T follicular helper cell (primary cell): ENCODE measurements at places on chromosomes 13 and 19.

- no peak for DNase-seq
Measured at GRCh38 chr13:73521290-73521624, 462.5 kb downstream of the KLF5 start.

GRCh38 chr19:55676889-55677505, 2.0 kb downstream of the EPN1 start:
- no peak for DNase-seq

DNA sequence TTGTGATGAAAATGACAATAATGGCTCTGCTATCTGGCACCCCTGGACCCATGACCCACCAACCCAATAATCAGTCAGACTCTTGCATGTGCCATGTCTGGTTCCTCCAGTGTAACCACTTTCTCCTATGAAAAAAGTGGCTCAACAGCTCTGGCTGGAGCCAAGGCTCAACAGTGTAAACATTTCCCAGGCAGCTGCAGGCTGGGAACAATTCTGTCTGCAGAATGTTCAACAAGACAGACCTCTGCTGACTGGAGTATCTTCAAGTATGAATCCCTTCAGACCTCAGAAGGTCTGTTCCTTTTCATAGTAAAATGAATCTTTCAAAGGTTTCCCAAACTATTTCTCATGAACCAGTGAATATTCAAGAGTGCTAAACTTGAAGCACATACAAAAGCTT, 410.1 kb upstream of the HTR2A start:
- DNase-seq: no peak

- DNase-seq: no peak
Measured at GRCh38 chr13:108212886-108213285, 2.5 kb downstream of the LIG4 start.

GRCh38 chr13:53821632-53822031, 793.0 kb downstream of the OLFM4 start:
- DNase-seq: no peak

DNA sequence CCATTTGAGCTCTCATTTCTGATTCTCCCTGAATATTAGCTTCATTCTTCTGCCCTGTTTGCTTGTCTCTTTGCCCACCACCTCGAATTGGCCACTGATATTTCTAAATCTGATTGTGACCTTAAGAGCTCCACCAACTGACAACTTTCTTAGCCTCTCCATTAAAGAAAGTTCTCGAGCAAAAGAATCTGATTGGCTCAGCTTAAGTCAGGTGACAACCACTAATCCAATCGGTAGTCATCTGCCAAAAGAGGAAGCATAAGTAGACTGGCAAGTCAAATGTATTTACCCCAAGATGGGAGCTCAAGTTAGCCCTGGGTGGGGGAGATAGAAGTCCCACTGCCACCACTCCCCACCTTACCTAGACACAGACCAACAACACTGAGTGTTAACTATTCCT, 41.5 kb downstream of the NOTCH3 start:
- no peak for DNase-seq

- no peak for DNase-seq
Measured at GRCh38 chr13:77150651-77151050, 123.7 kb upstream of the FBXL3 start.

- no peak for DNase-seq
Measured at GRCh38 chr19:35027851-35028599, 2.2 kb upstream of the SCN1B start.

GRCh38 chr19:40662925-40663694, 27.3 kb downstream of the NUMBL start:
- peak; percentile 89 for DNase-seq

DNA sequence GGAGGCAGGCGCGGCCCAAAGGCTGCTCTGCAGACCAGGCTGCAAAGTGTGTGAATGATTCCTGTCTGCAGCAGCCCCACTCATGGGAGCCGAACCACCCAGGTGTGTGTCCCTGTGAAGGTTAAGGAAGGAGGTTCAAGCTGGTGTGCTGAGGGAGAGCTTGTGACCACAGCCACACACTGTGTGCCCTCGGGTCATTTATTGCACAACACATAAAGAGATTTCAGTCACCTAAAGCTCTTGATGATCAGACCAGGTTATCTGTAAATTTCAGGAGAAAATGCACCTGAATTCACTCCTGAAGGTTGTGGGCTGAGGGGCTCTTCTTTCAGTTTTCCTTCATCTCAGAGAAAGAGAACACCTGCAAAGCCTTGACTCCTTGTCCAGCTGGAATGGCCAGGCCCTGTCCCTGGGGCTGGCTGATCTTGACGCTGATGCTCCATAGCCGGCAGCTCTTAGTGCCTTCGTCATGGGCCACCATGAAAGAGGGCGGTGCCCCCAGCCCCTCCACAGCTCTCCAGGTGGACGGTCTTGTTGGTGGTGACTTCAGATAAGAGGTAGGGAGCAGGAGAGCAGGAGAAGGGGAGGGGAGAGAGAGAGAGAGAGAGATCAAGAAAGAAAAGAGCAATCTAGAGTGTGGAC, 110.8 kb upstream of the C1QTNF9B start:
- no peak for DNase-seq

GRCh38 chr19:44635581-44636438, 7.9 kb upstream of the PVR start:
- no peak for DNase-seq

DNA sequence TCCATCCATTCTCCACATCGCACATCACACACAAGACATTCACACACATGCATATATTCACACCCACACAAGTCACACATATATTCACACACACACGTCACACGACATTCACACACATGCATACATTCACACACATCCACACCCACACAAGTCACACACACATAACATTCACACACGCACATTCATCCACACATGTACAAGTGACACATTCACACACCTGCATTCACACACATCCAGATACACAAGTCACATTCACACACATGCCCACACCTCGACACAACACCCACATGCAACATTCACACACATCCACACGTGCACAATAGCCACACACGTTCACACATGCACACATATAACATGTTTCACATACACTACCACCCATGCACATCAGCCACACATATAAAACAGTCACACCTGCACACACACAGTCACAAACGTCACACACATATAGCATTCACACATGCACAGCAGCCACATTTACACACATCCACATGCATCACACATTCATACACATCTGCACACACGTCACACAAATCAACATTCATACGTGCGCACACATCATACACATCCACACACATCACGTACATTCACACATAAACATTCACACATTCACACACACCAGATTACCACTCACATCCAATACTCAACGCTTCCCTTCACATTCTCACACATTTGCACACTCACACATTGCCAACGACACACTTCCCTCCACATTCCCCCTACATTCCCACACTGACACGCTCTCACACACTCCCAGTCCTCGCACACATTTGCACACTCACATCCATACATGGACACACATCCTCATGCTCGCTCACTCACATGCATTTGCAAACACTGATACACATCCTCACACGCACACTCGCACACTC, 41.0 kb downstream of the ANKRD10 start:
- no peak for DNase-seq

DNA sequence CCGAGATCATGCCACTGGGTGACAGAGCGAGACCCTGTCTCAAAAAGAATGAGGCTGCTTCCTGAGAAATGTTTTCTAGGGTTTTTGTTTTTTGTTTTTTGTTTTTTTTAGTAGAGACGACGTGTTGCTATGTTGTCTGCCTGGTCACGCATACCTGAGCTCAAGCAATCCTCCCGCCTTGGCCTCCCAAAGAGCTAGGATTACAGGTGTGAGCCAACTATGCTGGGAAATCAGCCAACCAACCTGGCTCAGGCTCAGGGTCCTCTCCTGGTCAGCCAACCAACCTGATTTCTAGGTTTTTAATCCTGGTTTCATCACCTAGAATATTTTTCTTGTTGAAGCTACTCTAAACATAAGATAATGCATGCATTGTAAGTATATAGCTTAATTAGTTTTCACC, 7.8 kb downstream of the DHX34 start:
- no peak for DNase-seq

- DNase-seq: no peak
Measured at GRCh38 chr13:49241296-49241695, 6.4 kb upstream of the CDADC1 start.

DNA sequence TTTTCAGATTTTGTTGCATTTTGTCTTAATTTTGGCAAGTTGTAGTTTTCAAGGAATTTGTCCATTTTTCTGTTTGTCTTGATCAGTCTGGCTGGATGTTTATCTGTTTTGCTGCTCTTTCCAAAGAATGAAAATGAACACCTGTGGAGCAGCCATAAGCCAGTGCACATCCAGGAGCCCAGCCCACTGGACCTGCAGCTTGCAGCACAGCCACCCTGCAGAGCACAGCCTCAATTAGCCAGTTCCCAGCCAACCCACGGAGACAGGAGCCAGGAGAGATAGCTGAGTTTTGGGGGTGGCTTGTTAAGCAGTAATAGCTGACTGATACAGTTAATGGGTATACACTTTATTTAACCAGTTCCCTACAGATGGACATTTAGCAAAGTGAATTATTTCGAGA, 38.0 kb upstream of the URI1 start:
- no peak for DNase-seq

- DNase-seq: no peak
Measured at GRCh38 chr13:57878291-57878690, 246.7 kb downstream of the PCDH17 start.

GRCh38 chr13:49404703-49405020, 39.2 kb downstream of the CAB39L start:
- no peak for DNase-seq

DNA sequence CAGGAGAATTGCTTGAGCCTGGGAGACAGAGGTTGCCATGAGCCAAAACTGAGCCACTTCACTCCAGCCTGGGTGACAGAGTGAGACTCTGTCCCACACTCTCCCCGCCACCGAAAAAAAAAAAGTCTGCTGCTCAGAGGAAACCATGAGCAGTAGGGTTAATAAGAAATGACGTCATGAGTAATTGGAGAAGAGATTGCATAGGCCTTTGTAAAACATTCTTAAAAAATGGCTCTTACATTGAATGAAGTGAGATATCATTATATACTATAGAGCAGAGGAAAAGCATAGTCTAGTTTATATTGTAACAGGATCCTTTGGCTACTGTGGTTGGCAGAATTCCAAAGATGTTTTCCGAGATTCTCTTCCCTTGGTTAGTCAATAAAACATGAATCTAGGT, 228.2 kb downstream of the PCDH20 start:
- DNase-seq: no peak

DNA sequence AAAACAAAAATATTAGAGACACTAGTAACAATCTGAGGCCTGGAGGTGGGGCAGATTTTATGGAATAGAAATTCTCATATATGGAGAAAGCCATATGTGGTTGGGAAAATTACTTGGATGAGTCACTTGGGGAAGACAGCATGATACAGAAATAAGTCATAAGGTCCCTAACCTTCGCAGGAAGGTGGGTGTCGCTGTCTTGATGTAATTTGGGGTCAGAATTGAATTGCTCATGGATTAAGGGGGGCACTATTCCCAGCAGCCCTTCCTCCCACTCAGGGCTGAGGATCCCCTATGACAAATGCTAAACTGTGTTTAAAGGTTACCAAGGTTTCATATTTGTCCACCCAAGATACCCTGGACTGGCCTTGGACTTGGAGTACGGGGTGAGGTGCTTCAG, 5.0 kb downstream of the RDH8 start:
- no peak for DNase-seq

DNA sequence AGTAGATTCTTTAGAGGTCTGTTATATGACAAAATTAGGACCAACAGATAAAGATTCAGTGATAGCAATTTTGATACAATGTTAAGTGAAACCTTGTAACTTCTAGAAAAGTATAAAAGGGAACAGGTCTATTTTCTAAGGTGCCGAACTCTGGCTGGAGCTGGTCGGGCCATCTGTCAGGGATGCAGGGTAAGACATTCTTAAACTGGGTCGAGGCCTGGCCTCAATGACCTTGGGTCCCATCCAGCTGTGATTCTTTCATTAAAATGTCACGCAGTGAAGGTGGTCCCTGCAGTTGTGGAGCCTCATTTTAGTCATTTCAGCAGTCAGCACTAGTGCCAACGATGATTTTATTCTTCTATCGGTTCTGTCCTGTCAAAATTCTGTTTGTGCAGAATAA, 271.9 kb upstream of the SPRY2 start:
- DNase-seq: no peak

DNA sequence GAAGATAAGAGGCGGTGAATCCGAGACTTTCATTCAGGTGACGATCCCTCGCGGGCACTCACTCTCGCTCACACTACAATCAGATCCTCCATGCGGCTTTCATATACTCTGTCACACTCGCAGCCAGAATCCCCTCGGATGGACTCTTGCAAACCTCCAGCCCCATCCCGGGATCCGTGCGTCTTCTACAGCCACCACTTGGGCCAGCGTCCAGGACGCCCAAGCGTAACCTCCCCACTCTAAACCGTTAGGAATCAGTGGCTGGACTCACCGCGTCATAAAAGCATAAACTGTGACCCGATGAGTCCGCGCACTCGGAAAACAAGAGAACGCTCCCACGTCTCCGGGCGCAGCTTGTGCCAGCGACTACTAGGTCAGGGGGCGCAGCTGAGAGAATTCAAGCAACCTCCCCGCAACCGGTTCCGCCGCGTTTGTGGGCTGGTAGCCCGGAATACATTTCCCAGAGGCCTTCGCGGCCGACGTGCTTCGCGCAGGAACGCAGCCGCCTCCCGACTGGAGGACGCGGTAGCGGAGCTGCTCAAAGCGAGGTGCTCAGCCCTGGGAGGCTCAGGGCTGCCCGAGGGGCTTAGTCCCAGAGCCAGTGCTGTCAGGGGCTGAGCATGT, 27.6 kb downstream of the ZNF607 start:
- peak; percentile 64 for DNase-seq

DNA sequence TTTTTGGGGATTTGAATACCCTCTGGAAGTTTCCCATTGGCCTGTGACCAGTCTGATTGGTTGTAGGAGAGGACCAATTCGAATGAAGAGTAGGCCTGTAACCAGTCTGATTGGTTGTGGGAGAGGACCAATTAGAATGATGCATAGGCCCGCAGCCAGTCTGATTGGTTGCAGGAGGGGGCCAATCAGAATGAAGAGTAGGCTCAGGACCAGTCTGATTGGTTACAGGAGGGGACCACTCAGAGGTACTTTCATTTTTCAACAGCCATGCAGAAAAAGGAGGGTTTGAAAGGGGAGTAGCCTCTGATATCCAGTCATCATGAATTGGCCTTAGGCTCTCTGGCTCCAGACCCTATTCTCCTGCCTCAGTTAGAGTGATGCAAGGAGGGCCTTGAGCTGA, 30.4 kb upstream of the SLC1A5 start:
- DNase-seq: no peak
